ENCODE measurements at places on chromosomes 7 and 10.
A peak's percentile ranks its signal among the peaks of the same experiment; 100 is the strongest.

DNA sequence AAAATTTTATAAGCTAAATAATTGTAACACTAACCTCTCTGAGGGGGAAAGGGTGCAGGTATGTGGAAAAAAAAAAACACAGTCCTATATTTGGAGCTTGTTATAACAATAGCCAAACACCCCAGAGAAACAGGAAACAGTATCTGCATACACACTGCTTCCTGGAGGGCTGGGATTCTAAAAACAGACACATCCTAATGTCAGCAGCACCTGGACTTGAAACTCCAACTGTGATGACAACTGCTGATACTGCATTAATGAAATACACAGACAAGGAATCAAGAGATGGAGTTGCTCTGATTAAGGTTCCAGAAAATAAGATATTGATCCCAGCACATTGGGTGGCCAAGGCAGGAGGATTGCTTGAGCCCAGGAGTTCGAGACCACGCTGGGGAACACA is 9.3 kb downstream of the DAGLB start:
- no peak for DNase-seq

GRCh38 chr10:14800397-14800796 is 25.7 kb upstream of the FAM107B start:
- DNase-seq, result no peak

- no peak for DNase-seq
These were observed at the start of gene CDK5 for GRCh38 chr7:151057506-151057988. Gene CDK5, minus strand, starts transcription at chr7:151057897. Its CDS starts 49 bp downstream, at chr7:151057848.

- no peak for DNase-seq
These were observed 47.9 kb downstream of the WNT2 start for GRCh38 chr7:117274951-117275350.

DNA sequence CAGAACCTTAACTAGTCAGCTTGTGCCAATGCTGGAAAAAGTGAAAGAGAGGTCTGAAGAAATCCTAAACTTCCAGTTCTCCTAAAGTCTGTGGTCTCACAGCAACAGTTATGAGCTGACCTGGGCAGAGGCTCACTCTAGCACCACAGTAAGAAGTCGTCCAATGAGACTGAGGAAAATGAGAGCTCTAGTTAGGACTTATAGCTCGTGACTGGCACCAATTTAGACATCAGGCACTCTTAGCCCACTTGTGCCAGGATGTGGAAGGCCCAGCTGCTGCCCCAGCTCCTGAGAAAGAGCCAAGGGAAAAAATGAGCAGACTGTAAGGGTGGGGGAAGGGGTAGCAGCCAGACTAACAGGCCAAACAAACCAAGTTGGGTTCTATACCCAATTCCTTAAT is 7.6 kb downstream of the MMS19 start:
- DNase-seq, result no peak

DNA sequence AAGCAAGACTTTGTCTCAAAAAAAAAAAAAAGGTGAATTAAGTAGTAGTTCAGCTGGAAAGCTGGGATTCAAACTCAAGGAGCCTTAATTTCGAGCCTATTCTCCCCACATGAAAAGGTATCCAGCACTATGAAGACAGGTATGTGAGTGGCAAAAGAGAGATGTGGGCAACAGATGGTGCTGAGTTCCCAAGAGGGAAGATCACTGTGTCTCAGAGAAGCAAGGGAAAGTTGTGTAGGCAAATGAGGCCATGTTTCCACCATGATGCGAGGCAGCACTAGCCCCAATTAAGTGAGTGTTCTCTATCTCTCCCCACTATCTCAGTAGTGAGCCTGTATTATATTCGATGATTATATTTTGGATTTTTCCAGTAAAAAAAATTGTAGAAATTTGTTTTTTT is 19.8 kb upstream of the ST7 start:
- no peak for DNase-seq

DNA sequence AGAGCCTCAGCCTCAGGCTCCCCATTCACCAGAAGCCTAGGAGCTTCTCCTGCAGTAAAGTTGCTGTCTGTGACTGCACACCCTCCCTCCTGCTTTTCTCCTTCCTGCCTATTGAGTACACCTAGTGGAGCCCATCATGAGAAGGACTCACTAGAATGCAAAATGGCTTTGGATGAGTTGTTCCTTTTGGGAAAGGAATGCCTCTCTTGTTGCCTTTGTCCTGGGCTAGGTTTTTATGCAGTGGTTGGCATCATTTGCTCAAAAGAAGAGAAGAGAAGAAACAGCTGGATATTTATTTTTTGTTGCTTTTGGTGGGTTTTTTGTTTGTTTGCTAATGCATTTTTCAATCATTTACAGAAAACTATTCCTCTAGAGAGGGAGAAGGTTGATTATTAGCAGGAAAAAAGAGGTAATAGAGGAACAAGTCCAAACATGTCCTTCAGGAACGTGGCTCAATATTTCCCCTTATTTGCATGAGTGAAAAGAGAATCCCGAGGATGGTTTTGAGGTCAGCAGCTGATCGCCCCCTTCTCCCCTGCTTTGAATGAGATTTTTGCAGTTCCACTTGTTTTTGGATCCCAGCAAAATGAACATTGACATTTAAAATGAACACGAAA is 369.9 kb upstream of the NRP1 start:
- no peak for DNase-seq

DNA sequence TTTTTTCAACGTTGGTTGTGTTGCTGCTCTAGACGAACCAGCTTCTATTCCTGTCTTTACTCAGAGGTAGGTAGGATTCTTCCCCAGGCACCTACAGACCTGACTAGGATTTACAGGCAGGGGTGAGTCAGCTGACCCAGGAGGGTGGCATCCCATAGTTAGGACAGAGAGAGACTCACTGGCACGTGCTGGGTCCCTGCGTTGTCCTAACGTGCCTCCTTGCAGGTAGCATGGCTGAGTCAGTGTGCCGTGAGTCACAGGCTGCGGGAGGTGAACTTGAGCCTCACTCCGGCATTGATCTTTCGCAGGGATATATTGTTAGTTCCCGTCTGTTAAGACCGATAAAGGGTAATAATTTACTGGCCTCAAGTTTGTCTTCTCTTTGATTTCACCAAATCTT is 96.5 kb downstream of the PFKFB3 start:
- DNase-seq, result peak; percentile 33

GRCh38 chr10:3893901-3894563 is 109.0 kb upstream of the KLF6 start:
- DNase-seq, result no peak

DNA sequence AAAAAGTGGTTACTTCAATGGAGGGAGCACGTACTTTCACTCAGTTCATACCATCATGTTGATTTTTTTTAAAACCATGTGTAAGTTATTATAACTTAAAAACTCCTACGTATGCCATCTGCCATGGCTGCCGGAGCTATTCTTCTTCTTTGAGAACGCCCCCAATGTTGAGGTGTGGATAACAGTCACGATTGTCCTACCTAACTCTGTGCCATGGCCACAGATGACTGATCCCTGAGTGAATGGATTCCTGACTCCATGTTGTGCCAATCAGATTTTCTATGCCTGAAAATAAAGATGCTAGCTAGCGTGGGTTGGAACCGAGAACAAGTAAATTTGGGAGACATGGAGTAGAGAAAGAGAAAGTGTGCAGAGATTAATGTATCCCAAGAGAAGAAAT is 5.3 kb downstream of the MCMBP start:
- DNase-seq, result no peak

- DNase-seq, result no peak
These were observed 1.8 kb upstream of the ZNF503 start for GRCh38 chr10:75403144-75403938.

GRCh38 chr7:12244129-12244528 is 33.0 kb downstream of the TMEM106B start:
- DNase-seq, result no peak

GRCh38 chr7:85593355-85593754 is 406.5 kb upstream of the SEMA3D start:
- no peak for DNase-seq

GRCh38 chr10:34859170-34859569 is 44.1 kb upstream of the PARD3 start:
- DNase-seq, result no peak

DNA sequence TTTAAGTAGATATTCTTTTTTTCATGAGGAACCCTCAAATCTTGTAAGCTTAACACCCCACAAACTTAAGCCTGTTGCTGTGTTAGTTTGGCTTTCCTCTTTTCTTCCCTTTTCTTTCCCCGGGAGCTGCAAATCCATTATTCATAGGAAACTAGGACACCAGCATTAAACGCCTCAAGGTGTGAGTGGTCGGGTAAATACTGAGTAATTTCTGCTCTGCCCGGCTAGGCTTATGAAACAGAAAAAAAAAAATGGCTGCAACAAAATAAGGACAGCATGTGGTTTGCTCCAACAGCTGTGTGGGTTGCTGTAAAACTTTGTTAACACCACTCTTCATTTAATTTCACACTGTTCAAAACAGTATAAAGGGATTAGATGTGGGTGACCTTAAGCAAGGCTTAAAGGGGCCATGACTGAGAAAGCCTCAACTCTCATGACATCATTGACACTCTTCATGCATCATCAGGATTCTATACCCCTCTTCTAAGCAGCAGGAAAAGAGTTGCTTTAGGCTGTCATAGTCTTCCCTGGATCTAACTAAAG is 104.1 kb downstream of the AOAH start:
- DNase-seq, result no peak

DNA sequence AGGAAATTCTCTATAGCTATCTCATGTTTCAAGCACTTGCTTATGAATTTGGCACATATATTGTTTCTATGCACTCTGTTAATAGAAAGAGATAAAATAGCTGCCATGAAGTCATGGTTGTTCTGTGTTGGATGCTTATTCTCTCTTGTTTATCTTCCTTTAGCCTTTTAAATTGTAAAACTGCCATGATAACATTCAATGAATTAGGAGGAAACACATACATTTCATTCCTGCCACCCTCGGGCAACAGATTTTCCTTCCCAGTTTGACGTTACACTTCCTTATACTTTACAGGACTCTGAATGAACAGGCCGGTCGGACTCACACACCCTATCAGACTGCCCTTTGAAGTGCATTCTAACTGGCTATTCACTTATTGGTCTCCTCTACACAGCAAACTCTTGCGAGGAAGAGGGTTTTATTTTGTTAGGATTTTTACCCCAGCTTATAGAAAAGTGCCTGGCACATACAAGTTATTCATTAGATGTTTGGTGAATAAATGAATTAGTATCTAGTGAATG is 65.7 kb upstream of the FERD3L start:
- DNase-seq, result no peak

DNA sequence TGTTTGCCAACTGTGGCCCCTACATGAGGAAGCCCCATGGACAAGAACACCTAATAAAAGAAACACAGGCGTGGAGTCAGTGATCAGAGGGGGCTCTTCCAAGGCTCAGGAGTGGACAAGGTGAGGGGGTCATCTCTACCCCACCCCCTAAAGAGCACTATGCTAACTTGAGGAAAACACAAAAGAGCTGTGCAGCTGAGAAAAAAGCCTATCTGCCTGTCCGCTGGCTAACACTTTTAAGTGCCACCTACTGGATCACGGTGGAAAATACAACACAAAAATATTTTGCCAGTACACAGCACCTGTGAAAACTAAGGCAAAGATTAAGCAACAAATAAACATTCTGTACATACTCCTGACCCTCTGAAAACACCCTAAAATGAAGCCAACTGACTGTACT is 53.1 kb upstream of the COBL start:
- no peak for DNase-seq

- no peak for DNase-seq
These were observed 151.8 kb upstream of the ASAH2 start for GRCh38 chr10:50403074-50403473.

GRCh38 chr10:317271-317769 is 182.1 kb downstream of the ZMYND11 start:
- peak; percentile 12 for DNase-seq

DNA sequence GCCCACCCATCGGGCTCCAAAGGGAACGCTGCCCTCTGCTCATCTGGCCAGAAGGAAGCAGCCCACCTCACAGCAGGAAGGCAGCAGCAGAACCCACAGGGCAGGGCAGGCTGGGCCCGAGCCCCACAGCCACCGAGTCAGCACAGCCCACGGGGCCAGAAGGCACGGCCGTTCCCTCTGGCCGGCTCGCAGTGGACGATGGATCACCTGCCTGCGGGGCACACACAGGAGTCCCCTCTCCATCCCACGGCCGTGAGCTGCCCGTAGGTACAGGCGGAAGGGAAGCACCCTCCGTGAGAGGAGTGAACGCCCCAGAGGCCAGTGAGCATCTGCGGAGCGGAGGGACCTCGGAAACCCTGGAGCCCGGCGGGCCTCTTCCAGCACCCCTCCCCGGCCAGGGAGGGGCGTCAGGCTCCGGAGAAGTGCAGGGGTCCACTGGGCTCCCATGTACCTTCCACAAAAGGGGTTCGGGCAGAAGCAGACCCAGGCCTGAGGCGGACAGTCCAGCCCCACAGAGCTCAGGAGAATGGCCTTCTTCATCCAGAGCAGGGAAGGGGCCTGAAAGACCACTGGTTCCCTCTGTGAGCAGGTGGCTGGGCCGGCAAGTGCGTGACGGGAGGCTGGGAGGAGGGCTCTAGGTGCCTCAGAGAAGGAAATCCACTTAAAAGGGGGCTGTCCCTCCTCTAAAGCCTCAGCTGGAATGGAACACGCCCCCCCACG is 11.7 kb downstream of the NUDT1 start:
- DNase-seq, result no peak

DNA sequence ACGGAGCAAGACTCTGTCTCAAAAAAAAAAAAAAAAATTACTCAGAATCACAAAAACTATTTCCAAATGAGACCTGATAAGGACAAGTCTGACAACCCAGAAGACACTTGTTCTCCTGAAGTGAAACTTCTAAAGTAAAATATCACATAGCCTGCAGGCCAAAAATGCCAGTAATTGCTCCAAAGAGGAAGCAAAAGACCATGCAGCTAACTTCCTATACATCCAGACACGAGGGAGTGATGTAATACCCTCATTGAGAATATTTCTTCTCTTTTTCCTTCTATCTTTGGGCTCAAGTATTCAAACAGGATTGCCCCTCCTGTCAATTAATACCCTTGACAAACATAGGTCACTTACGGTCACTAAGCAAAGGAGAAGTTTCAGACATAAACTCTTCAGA is 31.2 kb downstream of the ARMH3 start:
- DNase-seq, result no peak

DNA sequence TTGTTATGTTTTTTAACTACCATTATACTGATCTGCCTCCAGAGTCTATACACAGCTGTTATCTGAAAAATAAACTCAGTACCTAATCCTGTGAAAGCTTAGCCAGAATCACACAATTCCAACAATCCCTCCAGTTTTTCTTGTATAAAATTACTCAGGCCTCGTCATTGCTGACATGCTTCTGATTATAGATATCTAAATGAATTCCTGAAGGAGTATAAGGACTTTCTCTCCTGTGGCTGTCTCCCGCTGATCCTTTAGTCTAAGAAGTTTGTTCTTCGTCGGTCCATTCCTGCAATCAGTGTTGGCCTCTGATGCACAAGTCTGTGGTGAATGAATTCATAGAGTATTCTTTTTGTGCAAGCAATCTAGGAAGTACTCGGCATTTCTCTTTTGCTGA is 288.9 kb upstream of the SEMA3C start:
- no peak for DNase-seq

- no peak for DNase-seq
These were observed 111.9 kb downstream of the RELN start for GRCh38 chr7:103877565-103877964.

DNA sequence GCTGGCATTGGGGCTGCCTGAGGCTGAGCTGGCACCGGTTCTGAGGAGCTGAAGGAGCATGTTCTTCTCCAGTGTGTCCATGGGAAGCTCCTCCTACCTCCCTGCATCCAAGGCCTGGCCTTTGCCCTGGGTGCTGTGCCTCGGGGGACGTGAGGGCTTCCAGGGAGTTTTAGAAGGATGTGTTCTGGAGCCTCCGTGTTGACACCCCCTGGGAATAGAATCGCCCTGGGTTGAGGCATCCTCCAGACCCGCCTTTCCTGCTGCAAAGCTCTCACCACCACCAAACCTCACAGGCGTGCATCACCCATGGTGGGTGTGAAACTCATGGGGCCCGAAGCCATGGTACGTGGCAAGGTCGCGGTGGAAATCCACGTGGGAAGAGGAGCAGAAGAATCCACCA is 95.4 kb downstream of the DYNC2I1 start:
- DNase-seq, result no peak

Data from activated CD4-positive, alpha-beta T cell treated with anti-CD3 and anti-CD28 coated beads for 4 hours (primary cell).